ENCODE measurements at places on chromosomes 5 and 9.

DNA sequence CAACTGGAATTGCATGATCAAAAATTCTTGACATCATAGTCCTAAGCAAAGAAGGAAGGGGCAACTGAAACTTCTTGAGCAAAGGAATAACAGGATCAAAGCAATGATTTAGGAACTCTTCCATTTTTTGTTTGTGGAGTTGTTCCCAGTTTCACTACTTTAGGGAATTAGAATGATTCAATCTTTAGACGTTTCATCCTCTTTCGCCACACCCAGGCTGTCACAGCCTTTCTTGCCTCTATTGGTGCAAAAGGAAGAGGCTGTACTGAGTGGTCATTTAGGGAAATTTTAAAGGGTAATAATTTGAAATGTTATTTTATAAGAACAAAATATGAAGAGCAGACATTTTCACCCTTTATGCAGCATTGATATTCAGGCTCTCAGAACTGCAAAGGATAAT is 1026.0 kb upstream of the ARRDC3 start:
- no peak for DNase-seq

DNA sequence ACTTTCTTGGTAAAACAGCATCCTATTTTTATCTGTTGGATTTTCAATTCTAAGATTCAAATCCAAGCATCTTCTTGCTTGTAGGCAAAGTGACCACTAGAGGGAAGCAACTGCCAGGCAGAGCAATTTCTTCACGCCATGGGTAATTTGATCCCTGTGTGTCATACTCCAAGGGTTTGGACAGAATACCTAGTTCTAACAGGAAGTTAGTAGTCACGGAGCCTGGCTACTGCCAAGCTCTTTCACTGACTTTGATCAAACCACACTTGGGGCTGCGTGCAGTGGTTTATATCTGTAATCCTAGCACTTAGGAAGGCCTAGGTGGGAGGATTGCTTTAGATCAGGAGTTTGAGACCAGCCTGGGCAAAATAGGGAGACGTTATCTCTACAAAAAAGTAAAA is 473.6 kb upstream of the TNC start:
- peak; percentile 17 for DNase-seq

DNA sequence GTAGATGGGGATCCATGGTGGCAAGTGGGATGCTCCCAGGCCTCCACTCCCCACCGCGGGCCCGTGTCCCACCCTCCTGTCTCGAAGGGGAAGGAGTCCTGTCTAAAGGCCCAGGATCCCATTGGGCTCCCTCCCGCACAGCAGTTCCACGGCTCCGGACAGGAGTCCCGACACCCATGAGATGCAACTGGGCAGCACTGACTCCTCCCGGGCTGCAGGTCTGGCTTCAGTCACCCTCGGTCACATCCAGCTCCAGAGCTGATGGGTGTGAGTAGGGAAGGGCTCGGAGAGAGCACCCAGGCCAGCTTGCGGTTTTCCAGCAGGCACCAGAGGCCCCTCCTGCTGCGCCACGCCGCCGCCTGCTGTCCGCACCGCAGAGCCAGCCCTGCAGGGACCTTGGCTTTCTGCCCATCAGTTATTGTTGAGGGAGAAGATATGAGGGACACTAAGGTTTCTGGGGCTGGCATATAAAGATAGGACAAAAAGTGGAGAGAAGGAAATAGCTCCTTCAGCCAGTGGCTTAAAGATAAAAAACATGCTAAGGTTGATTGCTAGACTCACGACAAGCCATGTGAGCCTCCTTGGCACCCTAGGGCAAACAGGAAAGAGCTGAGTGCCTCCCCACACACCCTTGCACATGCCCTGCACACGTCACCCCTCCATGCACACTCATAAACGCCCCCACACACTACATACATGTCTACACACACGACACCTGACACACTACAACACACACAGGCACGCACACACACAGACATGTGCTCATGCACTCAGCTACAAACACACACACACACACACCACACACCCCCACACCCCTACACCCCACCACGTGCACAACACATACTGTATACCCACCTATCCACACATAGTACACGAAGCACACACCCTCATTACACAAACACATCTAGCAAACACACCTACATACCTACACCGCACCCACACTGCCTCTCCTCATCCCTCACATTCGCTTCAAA is 79.0 kb downstream of the AK8 start:
- no peak for DNase-seq

GRCh38 chr5:57816108-57816507 is 333.5 kb upstream of the ACTBL2 start:
- DNase-seq, result no peak

DNA sequence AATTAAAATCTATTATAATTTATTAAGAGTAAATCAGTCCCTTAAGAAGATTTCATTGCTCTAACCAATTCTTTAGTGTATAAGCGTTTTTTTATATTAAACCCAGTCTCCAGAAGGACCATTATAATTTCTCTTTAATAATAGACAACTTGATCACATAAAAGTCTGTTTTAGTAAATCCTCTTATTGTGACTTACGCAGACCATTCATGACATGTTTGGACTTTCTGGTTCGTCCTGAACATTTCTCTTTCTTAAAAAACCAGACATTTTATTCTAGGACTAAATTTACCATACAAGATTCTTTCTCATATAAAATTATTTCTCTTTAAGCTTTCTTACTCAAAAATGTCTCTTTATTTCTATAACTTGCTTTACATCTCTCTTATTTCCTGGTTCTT is 196.2 kb upstream of the RAI14 start:
- DNase-seq, result no peak

GRCh38 chr5:50768634-50769033 is 102.2 kb downstream of the PARP8 start:
- DNase-seq, result no peak

DNA sequence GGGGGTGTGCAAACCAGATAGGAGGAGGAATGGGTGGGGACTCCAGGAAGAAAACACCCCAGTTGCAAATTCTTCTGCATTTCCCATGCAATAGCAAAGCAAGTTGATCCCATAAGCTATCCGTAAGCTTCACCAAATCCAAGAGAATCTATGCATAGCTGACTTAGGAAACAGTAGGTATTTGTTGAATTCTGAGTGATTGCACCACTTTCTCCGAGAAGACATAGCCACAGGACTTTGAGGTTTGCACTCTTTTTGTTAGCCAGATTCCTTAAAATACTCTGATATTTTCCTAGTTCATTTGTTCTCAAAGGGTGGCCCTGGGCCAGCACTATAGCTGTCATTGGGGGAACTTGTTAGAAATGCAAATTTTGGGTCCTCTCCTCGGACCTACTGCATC is 271.9 kb downstream of the SLIT3 start:
- no peak for DNase-seq
